ENCODE measurements at places on chromosomes 1 and 21. TPM values are rescaled to one million over a fixed set of nuclear protein-coding genes. Genes with fewer than 3 reads are reported as not detected.
A peak's percentile ranks its signal among the peaks of the same experiment; 100 is the strongest.

Gene VANGL1
- 10.2 TPM for total RNA-seq

Gene CFAP141
- total RNA-seq, result 0.66 TPM

Gene OR10J1
- total RNA-seq, result not detected

Gene LYPLAL1
- 54.8 TPM for total RNA-seq

Gene NFASC
- 88.2 TPM for total RNA-seq

- no peak for DNase-seq
These were observed 2.2 kb downstream of the TMEM35B start for GRCh38 chr1:34982820-34983376.

- DNase-seq, result no peak
These were observed 35.0 kb upstream of the IL19 start for GRCh38 chr1:206735553-206736031.

- DNase-seq, result no peak
These were observed 701 bp upstream of the B3GALT2 start for GRCh38 chr1:193187114-193187513.

DNA sequence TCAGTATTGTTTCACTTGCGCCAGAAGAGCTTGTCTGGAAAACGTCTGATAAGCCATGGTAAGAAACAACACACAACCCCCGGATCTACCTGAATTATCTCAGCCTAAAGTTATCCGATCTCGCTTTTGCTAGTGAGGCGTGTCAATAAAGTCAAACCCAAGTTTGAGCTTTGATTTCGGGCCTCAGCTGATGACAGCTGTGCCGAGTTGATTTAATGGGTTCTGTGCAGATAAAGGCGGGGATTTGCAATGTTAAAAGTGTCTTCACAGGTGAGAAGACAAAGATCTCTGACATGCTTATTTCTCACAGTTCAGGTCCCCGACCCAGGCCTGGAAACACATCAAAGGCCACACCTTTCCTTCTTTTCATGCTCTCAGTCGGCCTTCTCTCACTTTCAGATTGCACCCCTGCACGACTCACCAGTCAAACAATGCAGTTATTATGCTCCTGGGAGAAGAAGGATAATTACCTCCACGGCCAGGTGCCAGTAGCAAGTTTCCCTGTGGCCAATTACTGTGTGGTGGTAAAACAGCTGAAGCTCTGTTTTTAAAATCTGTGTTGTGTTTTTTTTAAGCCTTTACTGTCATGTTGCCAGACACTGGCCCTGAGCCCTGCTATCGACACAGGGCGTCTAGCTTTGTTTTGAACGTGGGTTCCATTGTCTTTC lies 245.3 kb upstream of the RUNX1 start:
- DNase-seq, result no peak

DNA sequence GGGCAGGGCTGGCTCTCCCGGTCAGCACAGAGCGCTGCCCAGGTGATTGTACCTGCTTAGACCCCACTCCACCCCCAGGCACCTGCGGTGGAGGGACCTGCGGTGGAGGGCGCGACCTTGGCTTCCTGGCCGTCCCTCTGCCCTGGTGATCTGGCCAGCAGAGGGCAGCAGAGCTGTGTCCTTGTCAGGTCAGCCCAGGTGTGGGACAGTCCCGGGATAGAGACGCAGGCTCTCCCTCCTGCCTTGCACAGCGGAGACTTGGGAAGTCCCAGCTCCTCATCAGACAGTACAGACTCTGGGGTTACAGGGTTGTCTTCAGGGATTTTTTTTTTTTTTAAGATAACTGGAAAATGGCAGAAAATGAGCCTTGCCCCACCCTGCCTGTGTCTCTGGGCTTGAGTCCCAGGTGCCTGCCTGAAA lies 10.0 kb downstream of the SLX9 start:
- peak; percentile 79 for DNase-seq

GRCh38 chr1:221557013-221557412 lies 184.9 kb downstream of the DUSP10 start:
- DNase-seq, result no peak

- DNase-seq, result no peak
These were observed 126.4 kb upstream of the GALNT2 start for GRCh38 chr1:229940684-229941083.

DNA sequence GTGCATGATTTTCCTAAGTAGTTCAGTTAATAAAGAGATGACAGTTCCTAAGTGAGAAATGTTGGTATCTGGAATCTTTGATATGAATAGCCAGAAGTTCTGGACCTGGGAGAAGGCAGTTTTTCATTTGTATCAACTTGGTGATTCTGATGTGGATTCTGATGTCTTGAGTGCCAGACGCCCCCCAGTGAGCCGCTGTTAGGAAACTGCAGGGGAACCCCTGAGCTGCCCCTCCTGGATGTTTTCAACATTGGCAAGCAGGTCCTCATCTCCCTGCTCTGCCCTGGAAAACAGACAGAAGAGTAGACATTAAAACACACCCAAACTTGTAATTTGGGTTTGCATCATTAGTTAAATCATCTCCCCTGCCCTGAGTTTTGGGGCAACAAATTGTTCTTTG lies 7.4 kb downstream of the ETS2 start:
- DNase-seq, result no peak

GRCh38 chr1:11144570-11145256 lies 44.4 kb upstream of the ANGPTL7 start:
- no peak for DNase-seq

Data from spinal cord (tissue), 10 donors.